Midbrain (tissue), 1 donor: ENCODE measurements at places on chromosomes 13 and 19.

GRCh38 chr13:61110732-61111131 is 304.9 kb downstream of the PCDH20 start:
- no peak for DNase-seq

GRCh38 chr13:75689686-75690085 is 53.6 kb downstream of the LMO7 start:
- no peak for DNase-seq

DNA sequence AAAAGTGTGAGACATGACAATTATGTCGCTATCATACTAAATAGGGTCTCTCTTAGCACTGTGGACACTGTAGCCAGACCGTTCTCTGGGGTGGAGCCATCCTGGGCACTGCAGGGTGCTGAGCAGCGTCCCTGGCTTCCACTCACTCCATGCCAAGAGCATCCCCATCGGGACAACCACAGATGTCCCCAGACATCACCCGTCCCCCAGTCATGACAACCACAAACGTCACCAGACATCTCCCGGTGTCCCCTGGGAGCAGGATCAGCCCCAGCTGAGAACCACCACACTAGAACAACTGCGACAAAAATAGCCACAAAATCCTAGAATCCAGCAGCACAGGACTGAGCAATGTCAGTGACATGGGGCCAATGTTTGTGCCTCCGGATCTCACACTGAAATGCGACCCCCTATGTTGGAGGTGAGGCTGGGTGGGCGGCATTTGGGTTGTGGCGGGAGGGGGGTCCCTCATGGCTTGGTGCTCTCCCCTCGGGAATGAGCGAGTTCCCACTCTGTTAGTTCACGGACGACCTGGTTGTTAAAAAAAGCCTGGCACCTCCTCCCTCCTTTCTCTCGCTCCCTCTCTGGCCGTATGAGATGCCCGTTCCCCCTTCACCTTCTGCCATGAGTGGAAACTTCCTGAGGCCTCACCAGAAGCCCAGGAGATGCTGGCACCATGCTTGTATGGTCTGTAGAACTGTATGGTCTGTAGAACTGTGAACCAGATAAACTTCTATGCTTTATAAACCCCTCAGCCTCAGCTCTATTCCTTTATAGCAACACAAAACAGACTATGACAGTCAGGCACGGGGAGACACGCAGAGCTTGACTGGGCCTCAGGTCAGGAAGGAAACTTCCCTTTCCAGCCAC is 93.9 kb downstream of the GADD45B start:
- no peak for DNase-seq

DNA sequence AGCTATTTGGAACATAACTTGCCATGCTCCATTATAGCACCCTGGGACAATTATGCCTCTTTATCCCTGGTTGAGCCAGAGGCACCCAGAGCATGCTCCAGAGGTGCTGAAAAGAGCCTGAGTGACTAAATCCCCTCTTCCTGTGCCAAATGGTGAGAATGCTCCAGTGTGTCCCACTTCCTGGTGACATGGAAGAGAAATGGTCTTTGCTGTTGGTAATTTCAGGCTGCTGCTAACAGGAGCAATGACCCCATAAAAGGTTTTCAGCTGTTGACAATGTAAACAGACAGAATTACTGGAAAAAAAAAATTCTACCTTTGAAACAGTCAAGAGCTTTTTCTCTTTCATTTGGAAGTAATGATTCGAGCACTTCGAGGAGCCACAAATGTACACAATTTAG is 341.8 kb downstream of the FGF9 start:
- no peak for DNase-seq

GRCh38 chr13:109348519-109349258 is 437.7 kb downstream of the IRS2 start:
- no peak for DNase-seq

DNA sequence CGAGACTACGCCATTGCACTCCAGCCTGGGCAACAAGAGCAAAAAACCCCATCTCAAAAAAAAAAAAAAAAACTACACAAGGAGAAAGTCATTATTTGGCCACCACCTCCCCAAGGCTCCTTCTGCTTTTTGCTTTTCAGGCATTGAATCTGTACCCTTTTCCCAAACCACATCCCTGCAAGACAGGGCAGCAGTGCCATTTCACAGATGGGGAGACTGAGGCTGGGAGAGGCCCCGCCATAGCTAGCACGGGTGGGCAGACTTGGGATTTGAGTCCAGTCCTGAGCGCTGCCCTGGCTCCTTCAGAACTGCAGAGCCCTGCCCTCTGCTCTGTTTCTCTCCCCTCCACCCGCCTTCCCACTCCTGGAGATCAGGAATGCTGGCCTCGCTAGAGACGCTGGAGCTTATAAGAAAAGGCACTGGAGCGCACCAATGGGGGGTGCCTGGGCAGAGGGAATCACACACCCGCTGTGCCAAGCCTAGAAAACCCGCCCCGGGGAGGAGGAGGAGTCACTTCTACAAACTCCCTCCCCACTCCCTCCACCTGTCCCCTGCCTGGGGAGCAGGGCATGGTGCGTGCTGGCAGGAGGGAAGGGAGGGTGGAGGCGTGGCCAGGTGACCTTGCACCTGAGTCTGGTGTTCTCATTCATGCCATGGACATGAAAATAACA is 17.6 kb downstream of the TJP3 start:
- no peak for DNase-seq

GRCh38 chr13:69660155-69660554 is 447.5 kb upstream of the ATXN8OS start:
- DNase-seq: no peak
